ENCODE measurements at places on chromosomes 11 and 22. TPM values are rescaled to one million over a fixed set of nuclear protein-coding genes. Genes with fewer than 3 reads are reported as not detected.

- no peak for DNase-seq
Measured at GRCh38 chr11:12567746-12568460, 106.3 kb upstream of the TEAD1 start.

The TMEM151A gene
- 0.29 TPM for polyA plus RNA-seq

The KCNQ1OT1 gene
- 0.05 TPM for polyA plus RNA-seq

GRCh38 chr11:115718106-115718505 is 213.9 kb upstream of the CADM1 start:
- no peak for DNase-seq

GRCh38 chr22:20494978-20495860 is at the start of gene KLHL22:
Gene KLHL22, minus strand, starts transcription at chr22:20495795. Its CDS starts 6,584 bp downstream, at chr22:20489211.
- peak; percentile 88 for DNase-seq

The KRTAP5-11 gene
- not detected for polyA plus RNA-seq

All from SK-N-SH (cell line).